Right ventricle myocardium inferior (tissue), 1 donor: ENCODE measurements at places on chromosomes 4 and X. TPM values are rescaled to one million over a fixed set of nuclear protein-coding genes. Genes with fewer than 3 reads are reported as not detected.

GRCh38 chr4:145626623-145626982 lies 7.4 kb downstream of the MMAA start:
- no peak for DNase-seq

The PRRG3 gene
- total RNA-seq = 3.4 TPM

DNA sequence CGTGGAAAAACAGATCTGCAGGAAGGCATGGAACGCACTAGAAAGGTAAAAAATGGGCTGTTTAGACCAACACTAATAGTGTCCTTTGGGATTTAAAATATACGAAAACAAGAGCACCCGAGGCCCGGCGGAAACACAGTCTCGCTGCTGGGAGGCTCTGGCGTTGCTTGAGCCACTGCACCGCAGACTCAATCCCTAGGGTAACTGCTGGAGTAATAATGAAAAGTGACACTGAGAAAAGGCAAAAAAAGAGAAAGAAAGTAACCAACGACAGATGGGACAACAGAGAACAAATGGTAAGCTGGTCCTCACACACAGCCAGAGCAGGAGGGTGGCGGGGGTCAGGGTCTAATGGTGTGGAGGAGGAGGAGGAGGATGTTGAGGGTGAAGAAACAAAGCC lies 15.4 kb downstream of the IRAK1 start:
- no peak for DNase-seq

DNA sequence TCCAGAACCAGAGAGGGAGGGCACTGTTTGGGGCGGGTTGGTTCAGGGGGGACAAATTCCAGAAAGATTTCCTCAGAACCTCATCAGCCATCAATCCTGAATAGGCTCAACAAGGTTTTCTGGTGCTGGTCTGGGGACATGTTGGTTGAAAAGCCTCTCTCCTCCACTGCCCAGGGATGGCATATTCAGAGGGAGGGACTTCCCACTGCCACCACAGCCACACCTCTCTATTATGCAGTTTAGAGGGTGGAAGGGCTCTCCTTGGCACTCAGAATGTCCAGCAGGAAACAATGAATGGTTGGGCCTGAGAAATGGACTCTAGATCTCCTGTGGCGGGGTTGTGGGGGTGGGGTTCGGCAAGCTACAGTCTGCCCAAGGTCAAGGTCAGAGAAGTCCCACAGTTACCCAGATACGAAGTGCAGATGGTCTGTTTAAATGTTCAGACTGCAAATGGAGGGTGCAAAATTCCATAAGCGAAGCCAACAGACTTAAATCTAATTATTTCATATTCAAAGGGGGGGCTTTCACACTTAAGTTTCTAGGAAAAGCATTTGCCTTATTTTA lies 70.7 kb downstream of the LEF1 start:
- DNase-seq = no peak

The IL21 gene
- total RNA-seq = not detected

- no peak for DNase-seq
Measured at GRCh38 chrX:154401918-154402621, 3.9 kb downstream of the RPL10 start.

The POU3F4 gene
- total RNA-seq = not detected

GRCh38 chrX:10073671-10074070 lies 83.1 kb upstream of the CLCN4 start:
- DNase-seq = no peak

The ADH1A gene
- 0.84 TPM for total RNA-seq

DNA sequence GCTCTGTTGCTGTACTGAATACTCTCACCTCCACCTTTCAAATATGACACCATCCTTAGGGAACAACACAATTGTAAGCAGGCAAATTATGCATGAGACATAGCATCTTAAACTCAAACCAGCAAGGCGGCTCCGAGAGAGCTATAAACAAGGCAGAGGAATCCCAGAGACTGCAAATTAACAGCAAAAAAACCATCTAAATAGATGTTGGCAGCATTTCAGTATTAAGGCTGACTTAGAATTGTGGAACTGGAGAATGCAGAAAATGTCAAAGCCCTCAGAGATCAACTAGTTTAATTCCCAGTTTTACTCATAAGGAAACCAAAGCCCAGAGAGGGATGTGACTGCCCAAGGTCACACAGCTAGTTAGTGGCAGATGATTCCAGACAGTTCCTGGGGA lies 37.2 kb upstream of the SPANXC start:
- no peak for DNase-seq

The ZXDB gene
- 5.1 TPM for total RNA-seq

GRCh38 chr4:88817740-88818139 lies 120.1 kb upstream of the NAP1L5 start:
- DNase-seq = no peak

The USP17L11 gene
- total RNA-seq = not detected

The FMR1NB gene
- not detected for total RNA-seq

- DNase-seq = no peak
Measured at GRCh38 chr4:55172694-55173287, 47.4 kb upstream of the KDR start.

The KLB gene
- total RNA-seq = 0.30 TPM

The PWWP3B gene
- total RNA-seq = 11.5 TPM

The RGN gene
- total RNA-seq = 14.1 TPM

DNA sequence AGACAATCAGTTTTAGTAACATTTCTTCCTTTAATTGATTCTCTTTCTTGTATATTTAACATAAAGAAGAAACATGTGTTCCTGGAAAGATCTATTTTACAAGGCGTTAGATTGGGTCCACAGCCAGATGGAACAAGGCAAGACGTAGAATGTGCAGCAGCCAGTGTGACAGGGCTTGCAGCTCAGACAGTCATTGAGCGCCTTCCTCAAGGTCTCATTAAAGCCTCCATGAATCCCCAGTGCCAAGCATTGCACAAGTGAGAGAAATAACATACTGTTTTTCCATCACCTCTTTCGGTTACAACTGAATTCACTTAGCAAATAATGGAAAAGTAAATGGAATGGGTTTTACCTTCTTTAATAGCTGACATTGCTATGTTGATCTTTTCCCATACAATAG lies 292.5 kb downstream of the USP46 start:
- no peak for DNase-seq

DNA sequence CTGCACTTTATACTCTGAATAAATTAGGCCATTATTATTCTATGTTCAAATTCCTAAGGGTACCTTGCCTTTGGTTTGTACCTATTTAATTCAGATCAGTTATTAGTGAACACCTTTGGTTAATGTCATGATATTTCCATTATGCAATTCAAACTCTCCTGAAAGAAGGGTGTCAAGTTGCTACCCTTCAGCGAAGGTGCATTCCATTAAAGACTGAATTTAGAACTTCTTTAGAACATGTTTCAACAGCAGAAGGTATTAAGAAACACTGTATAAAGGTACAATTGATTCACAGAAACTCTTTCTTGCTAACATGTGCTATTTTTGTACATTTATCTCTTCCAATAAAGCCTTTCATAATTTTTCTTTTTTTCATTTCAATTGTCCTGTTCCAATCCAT lies 1545.4 kb upstream of the PCDH10 start:
- DNase-seq = no peak

The TEC gene
- total RNA-seq = 1.3 TPM
